NCI-H1092 (cell line): ENCODE measurements at places on chromosomes 4 and X.

DNA sequence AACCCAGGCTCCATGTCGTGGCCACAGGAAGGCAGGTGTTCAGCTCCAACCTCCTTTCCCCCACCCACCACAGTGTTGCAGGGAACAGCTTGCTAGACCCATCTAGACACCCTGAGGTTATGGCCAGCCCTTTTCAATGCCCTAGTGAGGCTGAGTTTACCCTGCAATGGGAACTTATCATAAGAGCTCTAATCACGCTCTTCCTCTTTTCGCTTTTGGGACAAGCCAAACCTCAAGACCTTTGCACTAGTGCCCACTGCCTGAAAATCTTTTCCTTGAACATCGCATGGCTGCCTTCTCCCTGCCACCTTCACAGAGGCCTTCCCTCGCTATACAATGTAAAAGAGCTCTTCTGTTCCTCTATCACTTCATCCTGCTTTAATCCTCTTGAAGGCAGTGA, 2.4 kb upstream of the FGFBP2 start:
- no peak for DNase-seq

DNA sequence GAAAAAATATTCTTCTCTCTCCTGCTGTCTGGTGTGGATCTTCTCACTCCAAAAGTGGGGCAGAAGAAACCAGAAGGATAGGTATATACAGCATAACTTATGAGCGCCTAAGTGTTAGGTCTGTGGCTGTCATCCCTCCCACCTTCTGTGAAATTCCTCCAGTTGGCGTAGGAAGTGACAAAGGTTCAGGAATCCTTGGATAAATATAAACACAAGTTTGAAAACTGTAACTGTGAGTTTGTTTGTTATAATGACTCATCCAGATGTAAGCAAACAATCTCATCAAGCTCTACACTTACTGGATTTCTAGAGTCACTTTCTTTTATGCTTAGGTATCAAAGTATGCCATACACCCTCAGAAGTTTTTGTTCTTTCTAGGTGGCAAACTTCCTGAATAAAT, 405.2 kb downstream of the FAT4 start:
- DNase-seq: no peak

DNA sequence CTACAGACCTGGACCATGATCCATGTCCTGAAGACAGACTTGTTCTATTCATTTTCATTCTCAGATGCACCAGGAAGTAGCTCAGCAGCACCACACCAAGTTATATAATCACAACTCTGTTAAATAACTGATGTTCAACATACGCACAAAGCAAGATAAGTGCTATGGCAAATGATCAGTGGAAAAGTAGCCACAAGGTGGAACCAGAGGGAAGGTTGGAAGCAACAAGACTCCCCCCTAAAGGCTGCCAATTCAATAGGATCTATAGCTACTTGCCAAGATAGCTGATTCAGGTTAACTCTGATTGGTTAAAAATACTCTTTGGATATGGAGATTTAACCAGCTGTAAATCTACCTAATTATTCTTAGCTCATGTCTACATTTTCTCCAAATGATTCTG, 23.7 kb upstream of the FAM47B start:
- peak; percentile 5 for DNase-seq

DNA sequence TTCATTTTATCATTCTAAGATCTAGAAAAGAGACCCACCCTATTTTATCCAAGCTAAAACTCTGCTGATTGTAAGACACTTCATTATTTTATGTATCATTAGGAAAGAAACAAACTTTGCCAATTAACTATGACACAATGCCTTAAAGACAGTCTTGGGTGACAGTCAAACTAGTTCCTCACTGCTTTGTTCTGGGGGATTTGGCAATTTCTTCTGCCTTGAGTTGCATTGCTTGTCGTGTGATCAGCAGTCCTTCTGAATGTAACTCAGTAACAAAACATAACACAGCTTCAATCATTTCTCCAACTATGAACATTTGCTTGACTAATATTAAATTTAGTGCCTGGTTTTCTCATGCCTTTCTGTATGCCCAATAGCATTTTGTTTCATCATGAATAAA, 577.9 kb upstream of the DIPK2B start:
- DNase-seq: no peak

- no peak for DNase-seq
Observed at GRCh38 chr4:97215409-97215941, 927.8 kb downstream of the STPG2 start.

GRCh38 chrX:13888284-13888683, 71.4 kb upstream of the GPM6B start:
- no peak for DNase-seq

DNA sequence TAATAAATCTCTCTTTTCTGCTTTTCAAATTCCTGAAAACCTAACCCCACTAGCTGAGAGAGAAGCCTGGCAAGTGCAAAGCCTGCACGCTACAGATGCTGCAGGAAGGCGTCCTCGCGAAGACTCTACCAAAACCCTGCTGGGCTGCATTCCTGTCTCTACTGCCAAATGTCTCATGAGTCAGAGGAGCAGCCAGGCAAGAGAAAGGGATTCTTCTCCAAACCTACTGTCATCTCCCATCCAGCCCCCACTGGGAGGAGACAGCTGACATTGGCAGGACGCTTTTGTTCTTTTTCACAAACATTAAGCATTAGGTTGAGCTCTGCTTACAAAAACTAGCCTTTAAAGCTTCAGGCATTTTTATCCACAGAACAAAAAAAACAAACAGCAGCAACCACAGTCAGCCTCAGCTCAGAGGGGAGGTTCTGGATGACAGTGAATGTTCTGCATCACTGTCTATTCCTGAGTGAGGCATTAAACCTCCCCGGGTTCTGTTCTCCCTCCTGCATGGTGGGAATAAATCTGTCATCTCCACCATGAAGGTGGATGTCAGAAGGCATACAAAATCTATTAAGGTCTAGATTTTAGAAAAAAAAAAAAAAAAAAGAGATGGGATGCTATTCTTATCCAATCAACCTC, 18.0 kb downstream of the CRMP1 start:
- no peak for DNase-seq

- no peak for DNase-seq
Observed at GRCh38 chr4:82293304-82293703, 80.5 kb downstream of the HNRNPD start.

- peak; percentile 86 for DNase-seq
Observed at GRCh38 chrX:154371017-154371788, 3.2 kb downstream of the FLNA start.

DNA sequence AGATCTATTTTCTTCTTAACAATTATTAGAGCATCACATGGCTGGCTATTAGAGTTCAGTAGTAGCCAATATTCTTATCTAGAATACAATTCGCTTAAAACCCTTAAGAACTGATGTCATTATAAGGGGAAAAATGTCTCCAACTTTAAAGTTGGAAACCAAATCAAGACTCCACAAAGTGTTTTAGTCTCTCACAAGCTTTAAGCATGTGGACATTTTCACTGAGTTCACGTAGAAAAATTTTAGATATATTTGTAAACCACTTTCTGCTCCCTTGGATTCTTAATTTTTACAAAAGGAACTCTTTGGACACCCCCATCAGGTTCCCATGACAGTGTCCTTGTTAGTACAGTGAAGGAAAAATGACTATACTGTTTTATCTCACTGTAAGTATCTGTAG, 123.9 kb upstream of the NAP1L5 start:
- no peak for DNase-seq

- no peak for DNase-seq
Observed at GRCh38 chrX:122934131-122934530, 249.9 kb upstream of the GRIA3 start.

- no peak for DNase-seq
Observed at GRCh38 chrX:71565474-71566041, 12.7 kb upstream of the GCNA start.

- DNase-seq: no peak
Observed at GRCh38 chrX:134821901-134822300, 163.6 kb upstream of the PLAC1 start.

GRCh38 chr4:88819818-88820697, 122.4 kb upstream of the NAP1L5 start:
- no peak for DNase-seq

- no peak for DNase-seq
Observed at GRCh38 chr4:19544446-19545125, 707.1 kb upstream of the SLIT2 start.

DNA sequence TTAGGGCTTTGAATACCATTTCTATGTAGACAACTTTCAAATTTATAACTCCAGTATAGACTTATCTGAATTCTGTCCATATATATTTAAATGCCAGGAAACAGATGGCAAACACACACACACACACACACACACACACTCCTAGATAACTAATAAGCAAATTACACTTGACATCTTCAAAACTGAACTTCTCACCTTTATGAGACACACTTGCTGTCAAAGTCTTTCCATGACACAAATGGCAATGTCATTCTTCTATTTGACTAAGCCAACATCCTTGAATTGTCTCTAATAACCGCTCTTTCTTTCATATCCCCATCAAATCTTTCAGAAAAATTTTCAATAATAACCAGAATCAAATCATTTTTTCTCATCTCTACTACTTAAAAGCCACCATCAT, 402.4 kb downstream of the PCDH18 start:
- no peak for DNase-seq
